ENCODE measurements at places on chromosomes 2 and 18. TPM values are rescaled to one million over a fixed set of nuclear protein-coding genes. Genes with fewer than 3 reads are reported as not detected.
A peak's percentile ranks its signal among the peaks of the same experiment; 100 is the strongest.

- DNase-seq = peak; percentile 11
These were observed 119.8 kb downstream of the NRP2 start for GRCh38 chr2:205802065-205802464.

- DNase-seq = no peak
These were observed 41.1 kb downstream of the RAB3GAP1 start for GRCh38 chr2:135093193-135093592.

Gene SIX3
- not detected for total RNA-seq

Gene COL4A3
- under 0.01 TPM for total RNA-seq

Gene POMC
- 0.32 TPM for total RNA-seq

Gene KIF1A
- not detected for total RNA-seq

Gene SLC11A1
- total RNA-seq = 0.43 TPM

Gene RNF152
- 11.7 TPM for total RNA-seq

Measured in fibroblast of villous mesenchyme (primary cell).